Urinary bladder (tissue), 4 donors: ENCODE measurements at places on chromosomes 11 and 22. TPM values are rescaled to one million over a fixed set of nuclear protein-coding genes. Genes with fewer than 3 reads are reported as not detected.

PRR33 gene
- total RNA-seq, result not detected

HOATZ gene
- not detected for total RNA-seq

OTOG gene
- total RNA-seq, result 0.05 TPM

IRAG1 gene
- total RNA-seq, result 60.1 TPM

MMP8 gene
- 1.3 TPM for total RNA-seq

OR10D3 gene
- not detected for total RNA-seq

APOA1 gene
- 1.1 TPM for total RNA-seq

SULT4A1 gene
- total RNA-seq, result 1.5 TPM

UCP2 gene
- 16.2 TPM for total RNA-seq
